Liver (tissue), 10 donors: ENCODE measurements at places on chromosomes 2 and 18. TPM values are rescaled to one million over a fixed set of nuclear protein-coding genes. Genes with fewer than 3 reads are reported as not detected.

- DNase-seq, result no peak
Observed at GRCh38 chr2:187769437-187769836, 215.2 kb upstream of the TFPI start.

GRCh38 chr18:5237083-5237722, 40.1 kb upstream of the AKAIN1 start:
- DNase-seq, result no peak

DNA sequence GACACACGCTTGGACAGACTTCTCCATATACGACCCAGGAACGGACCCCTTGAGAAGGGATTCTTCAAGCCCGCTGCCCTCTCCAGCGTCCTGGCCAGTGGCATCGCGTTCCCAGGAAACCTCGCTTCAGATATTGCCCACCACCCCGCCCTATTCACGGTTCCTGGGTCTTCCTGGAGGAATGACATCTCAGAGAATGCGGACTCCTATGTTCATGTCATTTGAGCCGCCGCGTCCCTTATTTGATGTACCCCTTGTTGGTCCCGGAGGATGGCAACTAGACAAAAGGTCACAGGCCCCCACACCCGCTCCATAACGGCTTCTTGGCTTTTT, 588 bp upstream of the CCDC93 start:
- DNase-seq, result no peak

DNA sequence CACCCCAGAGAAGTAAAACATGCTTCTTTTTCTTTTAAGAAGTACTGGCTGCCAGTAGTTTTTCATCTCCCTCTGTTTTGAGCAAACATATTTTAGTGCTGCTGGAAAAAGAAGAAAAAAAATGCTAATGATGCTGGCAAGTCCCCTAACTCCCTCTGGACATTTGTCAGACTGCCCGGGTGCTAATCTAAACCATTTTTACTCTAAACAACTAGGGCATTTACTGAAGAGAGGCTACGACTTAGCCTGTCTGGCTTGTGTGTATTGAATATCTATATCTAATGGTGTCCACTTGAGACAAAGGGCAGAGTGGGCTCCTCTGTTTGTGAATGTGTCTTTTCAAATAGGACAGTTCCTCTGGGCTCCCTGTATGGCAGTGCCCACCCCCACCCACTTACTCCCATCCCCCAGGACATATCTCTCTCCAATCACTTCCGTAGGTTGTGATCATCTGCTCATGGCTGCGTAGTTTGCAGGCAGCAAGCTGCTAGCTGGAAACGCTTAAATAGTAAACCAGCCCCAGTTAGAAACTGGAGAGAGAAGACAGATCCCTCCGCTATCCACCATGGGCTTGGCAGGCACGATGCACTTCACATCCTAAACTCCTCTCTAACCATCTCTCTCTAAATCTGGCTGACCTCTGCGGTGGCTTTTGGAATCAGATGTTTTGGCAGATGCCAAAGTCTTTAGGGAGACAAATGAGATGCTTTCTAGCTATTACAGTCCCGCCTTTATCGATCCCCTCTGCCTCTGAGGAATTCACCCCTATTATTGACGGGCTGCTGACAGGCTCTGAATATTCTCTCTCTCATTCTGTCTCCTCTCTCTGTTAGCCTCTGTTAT, 58.3 kb downstream of the DOCK10 start:
- DNase-seq, result no peak

- peak; percentile 56 for DNase-seq
Observed at GRCh38 chr2:176096986-176097819, 2.4 kb upstream of the HOXD12 start.

GRCh38 chr18:36650906-36651305, 177.9 kb downstream of the TPGS2 start:
- no peak for DNase-seq

The SAG gene
- polyA plus RNA-seq, result not detected

The FBXO41 gene
- polyA plus RNA-seq, result 0.06 TPM

DNA sequence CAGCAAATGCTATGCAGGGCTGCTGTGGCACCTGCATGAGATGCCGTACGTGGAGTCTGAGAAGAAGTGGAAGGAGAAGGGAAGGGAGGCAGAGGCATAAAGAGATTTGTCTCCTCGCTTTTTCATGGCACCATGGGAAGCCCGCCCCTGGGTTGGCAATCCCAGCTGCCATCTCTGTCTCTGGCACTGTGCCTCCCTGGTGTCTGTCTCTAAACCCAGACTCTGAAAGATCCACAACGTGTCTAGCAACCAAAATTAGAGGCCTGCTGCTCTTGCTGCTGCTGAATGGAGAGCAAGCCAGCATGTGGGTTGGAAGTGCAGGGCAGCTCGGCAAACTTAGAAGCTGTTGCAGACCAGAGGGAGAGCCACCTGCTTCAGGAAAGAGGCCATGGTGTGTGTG, 53.1 kb downstream of the INO80C start:
- DNase-seq, result no peak

DNA sequence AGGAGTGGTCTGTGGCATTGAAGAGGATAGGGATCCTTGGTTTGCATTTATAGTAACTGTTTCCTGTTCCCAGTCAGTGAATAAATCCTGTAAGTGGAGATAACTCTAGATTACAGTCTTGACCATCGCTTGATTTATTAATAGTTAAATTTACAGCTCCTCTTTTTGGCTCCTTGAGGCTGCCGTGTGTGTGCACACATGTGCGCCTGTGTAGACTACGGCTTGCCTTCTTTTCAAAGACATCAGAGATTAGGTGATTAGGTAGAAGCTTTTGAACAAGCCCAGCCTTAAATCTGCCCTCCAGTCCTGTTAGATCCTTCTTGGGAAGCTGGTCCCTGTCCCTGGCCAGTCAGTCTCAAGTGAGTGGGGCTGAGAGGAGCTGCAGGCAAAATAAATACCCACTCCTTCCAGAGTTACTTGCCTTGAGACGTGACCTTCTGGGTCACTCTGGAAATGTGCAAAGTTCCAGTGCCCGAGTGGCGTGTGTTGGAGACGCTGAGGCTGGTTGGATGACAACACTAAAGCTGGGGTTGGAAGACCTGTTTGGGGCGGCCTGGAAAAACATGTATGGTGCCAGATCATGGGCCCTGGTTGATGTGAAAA, 32.0 kb downstream of the TCF7L1 start:
- DNase-seq, result no peak

The CNGA3 gene
- not detected for polyA plus RNA-seq

GRCh38 chr2:36185624-36186023, 170.0 kb upstream of the CRIM1 start:
- DNase-seq, result no peak

The ASXL3 gene
- polyA plus RNA-seq, result 0.42 TPM

DNA sequence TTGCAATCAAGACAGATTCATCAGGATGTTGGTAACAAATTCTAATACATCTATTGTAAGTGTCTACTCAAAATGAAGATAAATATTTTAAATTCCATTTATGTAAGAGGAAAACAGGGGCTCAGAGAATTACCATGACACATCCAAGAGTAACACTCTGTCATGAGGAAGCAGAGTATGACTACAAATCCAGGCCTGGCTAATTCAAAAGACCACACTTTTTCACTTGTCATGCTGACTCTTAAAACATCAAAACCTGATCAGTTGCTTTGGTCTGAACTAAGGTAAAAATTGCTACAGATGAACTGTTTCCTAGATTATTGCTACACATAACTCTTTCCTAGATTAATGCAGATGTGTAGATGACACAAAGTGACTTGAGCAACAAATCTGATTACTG, 880.6 kb downstream of the TSN start:
- DNase-seq, result no peak

DNA sequence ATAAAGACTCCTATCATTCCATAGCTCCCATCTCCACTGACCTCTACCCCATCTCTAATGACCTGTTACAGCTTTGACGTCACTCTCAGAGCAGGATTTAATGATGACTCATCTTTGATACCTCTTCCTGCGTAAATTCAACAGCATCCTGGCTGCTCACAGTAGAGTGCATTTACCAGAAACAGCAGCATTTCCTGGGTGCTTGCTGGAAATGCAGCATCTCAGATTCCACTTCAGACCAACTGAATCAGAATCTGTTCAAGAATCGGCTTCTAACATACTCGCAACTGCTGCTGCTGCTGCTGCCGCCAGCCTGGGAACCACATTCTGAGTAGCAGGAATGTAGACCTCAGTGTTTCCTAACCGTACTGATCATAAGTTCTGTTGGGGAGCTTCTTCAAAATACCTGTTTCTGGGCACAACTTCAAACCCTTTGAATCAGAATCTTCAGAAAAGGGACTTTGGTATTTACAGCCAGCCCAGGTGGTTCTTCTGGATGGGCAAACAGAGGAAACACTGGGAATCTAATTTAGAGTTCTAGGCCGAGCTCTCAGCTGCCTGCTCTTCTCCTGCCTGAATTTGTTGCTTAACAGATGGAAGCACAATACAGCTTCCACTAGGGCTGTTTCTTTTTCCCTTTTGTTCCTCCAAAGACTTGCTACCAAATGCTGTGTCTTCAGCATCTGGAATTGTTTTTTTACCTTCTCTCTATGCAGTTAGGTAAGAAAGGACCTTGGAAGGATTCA, 241.4 kb downstream of the NCKAP5 start:
- DNase-seq, result no peak

GRCh38 chr2:71560638-71561011, 107.3 kb downstream of the DYSF start:
- no peak for DNase-seq

DNA sequence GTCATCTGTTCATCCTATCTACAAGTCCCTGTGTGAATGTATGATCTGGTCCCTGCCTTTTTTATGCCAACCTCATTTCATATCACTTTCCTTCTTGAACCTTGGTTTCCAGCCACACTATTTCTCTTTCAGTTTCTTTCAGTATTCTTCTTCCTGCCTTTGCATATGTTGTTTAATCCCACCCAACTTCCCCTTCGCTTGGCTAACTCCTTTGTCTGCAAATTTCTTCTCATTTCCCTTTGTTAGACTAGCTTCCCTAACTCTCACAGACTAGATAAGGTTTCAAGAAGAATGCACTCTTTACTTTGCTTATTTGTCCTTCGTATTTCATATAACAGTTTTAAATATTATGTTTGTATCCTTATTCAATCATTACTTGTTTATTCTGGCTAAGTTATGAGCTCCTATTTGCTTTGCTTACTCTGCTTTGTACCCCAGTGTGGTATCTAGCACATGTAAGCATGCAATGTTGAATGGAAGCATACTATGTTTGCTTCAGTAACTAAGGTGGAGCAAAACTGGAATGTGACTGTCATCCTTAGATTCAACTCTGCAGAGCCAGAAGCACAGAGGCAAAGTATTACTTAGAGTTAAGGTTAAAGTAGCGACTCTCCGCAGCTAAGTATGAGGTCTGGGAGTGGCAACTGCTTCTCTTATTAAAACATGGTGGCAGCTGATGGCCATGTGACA, 681.3 kb downstream of the CPS1 start:
- DNase-seq, result no peak

The BMP10 gene
- 0.39 TPM for polyA plus RNA-seq

- DNase-seq, result no peak
Observed at GRCh38 chr2:64797881-64798575, 144.3 kb upstream of the SERTAD2 start.

The MLPH gene
- 25.9 TPM for polyA plus RNA-seq

DNA sequence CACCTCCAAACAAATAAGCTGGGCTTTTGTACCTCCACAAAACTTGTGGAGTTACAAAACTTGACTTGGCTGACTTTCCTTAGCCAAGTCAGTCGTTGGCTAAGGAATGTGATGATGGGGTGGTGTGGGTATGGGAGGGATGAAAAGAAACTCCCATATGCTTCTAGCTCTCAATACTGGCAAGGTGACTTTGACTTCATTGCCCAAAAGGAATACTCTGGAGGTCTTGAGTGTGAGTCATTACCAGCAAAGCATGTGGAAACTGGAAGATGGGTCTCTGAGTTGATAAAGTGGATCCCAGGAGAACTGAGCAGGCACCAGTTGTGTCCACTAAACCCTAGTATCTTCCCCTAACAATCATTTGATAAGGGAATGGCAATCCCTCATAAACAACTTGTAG, 226.7 kb downstream of the GULP1 start:
- no peak for DNase-seq

- no peak for DNase-seq
Observed at GRCh38 chr2:151120011-151120410, 141.7 kb downstream of the RBM43 start.

GRCh38 chr18:77608807-77609206, 359.2 kb downstream of the GALR1 start:
- DNase-seq, result no peak

- peak; percentile 83 for DNase-seq
Observed at GRCh38 chr2:231900486-231900942, 25.7 kb downstream of the NPPC start.

The SCN2A gene
- 0.06 TPM for polyA plus RNA-seq

DNA sequence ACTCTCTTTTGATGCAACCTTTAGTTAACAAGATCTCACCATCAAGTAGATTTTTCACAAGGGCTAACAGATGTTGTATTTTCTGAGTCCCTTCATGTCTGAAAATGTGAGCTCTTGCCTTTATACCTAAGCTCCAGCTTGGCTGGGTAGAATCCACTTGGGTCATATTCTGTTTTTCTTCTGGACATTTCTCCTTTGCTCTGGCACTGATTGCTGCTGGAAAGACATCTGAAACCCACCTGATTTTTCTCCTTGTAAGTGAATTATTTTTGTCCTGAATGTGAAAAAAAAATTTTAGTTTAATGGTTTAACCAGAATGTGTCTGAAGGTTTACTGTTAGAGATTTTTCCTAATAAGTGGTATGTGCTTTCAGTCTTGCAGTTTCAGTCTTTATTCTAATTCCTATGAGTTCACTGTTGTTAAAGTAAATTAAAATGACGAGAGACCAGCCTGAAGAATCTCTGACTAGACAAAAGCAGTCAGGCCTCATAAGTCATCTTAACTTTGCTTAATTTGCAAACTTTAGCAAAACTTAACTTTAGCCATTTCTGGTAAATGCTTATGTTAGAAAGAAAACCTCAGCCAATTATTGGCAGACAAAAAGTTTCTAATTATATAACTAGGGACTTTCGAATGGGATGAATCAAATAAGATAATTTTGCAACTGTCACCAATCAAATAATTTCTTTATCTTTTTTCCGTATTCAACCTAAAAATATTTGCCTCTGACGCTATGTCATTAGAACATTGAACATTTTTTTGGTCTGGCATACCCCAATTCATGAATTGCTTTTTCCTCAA, 70.8 kb downstream of the ACAA2 start:
- DNase-seq, result no peak

DNA sequence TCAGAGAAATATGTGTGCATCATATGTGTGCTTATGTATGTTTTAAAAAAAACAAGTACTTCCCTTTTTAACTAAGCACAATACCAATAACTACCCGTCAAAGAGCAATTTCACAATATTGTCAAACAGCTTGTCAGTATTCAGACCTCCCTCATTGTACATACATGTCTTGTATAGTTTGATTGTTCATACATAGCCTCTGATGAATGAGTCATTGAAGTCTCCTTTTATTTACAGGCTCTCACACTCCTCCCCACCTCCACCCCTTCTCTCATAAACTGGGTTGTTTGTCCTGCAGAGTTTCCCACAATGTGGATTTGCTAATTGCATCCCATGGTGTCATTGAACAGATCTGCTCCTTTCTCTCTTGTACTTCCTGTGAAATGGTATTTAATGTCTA, 132.8 kb upstream of the L3MBTL4 start:
- DNase-seq, result no peak

DNA sequence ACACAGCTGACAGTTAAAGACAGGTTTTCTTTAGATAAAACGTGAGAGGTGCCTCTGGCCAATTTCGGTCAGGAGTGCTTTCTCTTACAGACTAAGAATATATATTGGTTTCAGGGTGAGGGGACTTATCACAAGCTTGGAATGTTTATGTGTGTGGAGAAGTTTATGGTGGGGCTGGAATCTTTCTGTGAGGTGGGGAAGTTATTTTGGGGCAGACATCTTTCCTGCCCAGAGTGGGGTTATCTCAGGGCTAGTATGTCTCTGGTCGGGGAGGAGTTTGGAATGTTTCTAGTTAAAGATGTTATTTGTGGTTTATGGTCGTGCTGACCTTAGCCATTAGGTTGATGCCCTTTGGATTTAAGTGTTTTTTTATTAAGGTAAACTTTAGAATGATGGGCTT, 115.2 kb downstream of the SLC5A7 start:
- no peak for DNase-seq

The APLF gene
- polyA plus RNA-seq, result 0.18 TPM
